Bronchial epithelial cell (primary cell): ENCODE measurements at places on chromosomes 2 and 18.

DNA sequence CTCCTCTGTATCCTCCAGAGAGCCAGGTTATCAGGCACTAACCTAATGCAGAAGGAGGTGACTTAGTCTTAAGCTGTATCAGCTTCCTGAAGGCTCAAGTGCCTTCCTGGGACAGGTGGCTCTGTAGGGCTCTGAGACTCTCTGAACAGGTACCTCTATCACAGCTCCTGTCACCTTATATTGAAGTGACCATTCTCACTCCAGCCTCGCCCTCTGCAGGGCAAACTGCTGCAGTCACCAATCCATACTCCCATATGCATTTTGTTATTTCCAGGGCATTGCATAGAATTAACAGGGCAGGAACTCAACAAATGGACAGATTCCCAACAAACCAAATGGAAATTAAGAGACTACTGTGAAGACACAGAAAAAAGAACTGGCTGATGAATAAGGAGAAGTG is 203.0 kb upstream of the REV1 start:
- no peak for DNase-seq

DNA sequence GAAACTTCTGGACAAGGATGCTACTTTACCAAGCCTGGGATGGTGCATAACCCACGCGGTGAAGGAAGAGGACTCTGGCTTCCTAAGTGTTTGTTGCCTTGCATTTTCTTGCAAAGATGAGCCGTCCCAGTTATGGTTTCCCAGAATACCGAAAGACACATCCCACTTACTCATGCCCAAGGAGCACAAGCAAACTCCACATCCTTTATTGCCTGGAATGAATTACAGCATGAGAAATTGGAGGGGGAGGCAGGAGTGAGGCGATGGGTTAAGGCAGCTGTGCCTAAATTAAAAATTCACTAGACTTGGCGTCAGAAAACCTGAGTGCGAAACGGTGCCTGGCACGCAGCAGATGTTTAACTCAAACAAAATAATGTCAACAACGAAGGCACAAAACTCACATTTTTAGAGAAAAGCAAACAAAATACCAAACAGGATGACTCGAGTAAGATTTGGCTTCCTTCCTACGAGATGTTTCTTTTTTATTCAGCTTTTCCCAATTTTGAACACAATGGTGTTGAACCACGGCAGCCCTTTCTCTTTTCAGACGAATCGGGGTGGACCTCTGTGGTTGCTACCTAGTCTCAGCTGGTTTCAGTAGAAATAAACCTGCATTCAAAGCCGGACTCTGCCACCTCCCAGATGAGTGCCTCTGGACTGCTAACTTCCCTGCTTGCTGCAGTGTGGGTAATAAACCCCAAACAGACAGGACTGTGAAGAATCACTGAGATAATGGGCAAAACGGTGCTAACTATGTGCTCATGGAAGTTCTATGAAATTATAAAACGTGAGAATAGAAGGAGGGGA is 100.3 kb upstream of the NCK2 start:
- no peak for DNase-seq

- no peak for DNase-seq
Measured at GRCh38 chr2:160492401-160493226, 993 bp downstream of the RBMS1 start.

- DNase-seq = no peak
Measured at GRCh38 chr2:219086196-219086595, 25.5 kb upstream of the IHH start.

DNA sequence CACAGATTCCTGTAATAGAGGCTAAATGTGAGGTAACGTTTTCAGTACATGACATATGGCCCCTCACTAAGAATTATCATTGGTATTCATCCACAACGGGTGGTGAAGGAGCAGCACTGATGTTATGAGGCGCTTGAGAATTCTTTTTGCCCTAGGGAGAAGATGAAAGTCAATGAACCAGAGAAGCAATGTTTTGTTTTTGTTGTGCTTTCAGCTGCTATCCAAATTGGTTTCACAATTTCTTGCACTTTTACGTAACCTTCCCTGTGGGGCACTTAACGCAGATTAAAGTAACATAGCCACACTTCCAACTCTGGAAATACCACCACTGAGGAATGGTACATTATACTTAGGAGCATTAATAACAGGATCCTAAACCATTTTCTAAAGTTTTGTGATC is 13.3 kb upstream of the CCDC85A start:
- no peak for DNase-seq

GRCh38 chr2:10499911-10500521 is 51.9 kb upstream of the ODC1 start:
- no peak for DNase-seq
